ENCODE measurements at places on chromosomes 1 and 21.

DNA sequence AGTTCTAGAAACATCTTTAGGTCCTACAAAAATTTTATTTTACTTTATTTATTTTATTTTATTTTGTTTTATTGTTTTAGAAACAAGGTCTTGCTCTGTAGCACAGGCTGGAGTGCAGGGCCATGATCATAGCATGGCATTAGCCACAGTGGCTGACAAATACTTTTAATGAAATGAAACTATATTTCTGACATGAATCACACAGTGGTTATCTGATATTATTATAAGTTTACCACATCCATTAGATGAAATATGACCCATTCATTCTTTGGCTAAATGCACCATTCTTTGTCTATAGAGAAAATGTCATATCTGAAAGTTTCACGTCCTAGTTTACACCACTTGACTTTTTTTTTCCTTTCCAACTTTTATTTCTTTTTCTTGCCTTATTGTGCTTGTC is 613.4 kb upstream of the ADAMTS5 start:
- DNase-seq, result no peak

GRCh38 chr1:1426496-1427105 is 5.5 kb upstream of the ANKRD65 start:
- no peak for DNase-seq

DNA sequence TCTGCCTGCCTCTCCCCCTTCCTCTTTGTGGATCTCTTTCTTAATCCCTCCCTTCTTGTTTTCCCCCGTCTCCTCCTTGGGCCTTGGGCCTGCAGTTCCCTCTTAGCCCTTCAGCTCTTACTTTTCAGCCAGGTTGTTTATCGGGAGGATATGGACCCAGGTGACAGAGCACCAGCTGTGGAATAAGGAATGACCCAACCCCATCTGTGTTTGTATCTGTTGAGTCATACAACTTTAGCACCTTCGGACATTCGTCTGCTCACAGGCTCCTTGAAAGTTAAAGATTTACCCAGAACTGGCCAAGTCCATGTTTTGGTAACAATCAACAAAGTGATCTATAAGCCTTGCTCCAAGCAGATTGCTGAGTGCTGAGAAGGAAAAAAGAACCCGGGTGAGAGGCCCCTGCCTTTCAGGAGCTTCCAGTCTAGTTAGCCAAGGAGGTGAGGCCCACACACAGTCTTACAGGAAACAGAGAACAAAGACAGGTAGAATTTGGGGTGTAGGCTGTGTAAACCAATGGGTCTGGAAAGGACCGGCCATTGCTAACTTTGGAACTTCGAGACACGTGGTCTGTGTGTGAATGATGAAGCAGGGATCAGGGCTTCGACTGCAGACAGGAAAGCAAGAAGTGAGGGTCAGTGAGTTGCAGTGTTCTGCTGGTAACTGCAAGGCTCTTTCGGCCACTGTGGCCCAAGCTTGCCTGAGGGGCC is 66.7 kb upstream of the F3 start:
- no peak for DNase-seq

- peak; percentile 82 for DNase-seq
Measured at GRCh38 chr1:155277902-155278688, 832 bp downstream of the HCN3 start.

- DNase-seq, result no peak
Measured at GRCh38 chr1:198424441-198424840, 116.0 kb downstream of the ATP6V1G3 start.

DNA sequence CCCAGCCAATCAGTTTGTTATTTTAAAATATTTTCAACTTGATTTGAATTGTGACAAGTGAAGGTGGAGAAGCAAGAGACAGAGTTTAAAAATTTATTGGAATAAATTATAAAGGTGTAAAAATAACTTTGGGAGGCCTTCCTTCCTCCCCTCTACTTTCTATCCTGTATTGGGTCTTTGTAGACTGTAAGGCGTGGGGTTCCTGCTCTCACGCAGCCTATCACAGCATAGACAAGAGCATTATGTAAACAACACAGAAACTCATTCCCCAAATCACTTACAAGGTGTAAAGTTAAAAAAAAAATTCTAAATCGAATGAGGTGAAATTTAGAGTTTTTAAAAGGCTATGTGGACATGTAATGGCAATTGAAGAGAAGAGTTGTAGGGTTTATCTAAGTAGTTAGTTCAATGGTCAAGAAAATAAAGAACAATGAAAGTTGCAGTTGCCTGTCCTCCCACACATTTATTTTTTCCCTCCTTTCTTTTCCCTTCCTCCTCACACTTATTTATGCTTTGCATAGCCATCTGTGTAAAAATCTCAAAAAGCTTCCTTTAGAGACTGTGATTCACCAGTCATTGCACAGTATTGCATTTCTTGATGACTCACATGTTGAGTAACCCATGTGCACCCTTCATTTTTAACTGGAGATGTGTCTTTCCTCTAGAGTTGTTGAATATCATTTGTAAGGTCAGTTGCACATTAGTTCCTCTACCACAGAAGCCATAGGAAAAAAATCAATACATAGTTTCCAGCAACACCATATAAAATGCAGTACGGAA is 242.2 kb downstream of the PTPRC start:
- peak; percentile 59 for DNase-seq

- DNase-seq, result no peak
Measured at GRCh38 chr1:43605766-43606165, 44.2 kb upstream of the KDM4A start.

DNA sequence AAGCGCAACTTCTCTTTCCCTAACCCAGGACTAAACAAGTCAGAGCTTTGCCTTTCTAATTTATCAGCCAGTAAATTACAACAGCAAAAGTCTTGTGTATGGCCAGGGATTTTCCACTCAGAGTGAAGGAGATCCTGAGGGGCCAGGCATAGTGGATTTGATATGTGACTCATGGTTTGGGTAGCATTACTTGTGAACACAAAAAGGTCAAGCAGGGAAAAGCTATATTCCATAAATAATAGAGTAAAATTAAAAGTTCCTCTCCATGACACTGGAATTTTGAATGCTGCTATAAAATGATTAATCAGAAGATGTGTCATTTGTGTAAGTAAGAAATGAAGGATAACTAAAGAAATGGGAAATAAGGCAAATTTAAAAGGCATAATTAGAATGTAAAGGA is 284.8 kb downstream of the HLX start:
- no peak for DNase-seq

DNA sequence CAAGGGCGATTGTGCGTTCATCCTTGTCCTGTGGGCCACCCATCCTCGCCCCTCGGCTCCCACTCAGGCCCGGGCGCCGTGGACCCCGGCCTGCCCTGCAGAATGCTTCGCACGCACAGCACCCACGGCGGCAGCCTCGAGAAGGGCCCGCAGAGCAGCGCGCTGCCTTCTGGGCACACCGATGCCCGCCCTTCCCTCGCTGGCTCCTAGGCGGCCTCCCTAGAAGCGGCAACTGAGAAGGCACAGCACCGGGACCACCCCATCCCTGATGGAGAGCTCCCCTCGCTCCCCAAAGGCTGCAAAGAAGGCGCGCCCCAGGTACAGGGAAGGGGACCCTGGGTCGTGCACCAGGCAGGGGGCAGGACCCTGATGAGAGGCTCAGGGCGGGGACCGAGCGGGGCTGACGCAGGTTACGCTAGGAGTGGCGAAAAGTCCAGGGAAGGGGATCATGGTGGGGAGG is 971 bp downstream of the CAPZB start:
- DNase-seq, result peak; percentile 53

DNA sequence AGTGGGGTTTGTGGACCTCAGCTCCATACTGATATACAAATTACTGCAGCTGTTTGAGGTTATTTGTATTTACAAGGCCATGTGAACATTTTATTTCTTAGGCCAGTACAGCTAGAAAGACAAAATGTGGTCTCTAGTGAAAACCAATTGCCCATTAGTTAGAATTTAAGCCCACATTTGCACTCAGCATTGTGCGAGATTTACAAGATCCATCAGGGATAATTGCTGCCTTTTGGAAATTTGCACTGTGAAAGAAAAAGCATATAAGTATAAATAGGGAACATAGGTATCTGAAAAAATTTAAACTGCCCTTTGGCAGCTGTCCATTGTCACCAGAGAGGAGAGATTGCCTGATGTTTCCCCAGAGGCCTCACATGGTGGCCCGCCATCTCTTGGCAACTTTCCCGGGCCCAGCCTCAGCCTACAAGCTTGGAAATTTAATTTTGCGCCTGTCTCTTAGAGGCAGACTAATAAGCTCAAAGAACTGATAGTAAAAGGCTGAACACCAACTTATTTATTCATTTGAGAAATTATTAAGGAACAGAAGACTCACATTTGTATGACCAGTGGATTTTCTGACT is 120.7 kb downstream of the MAP3K21 start:
- DNase-seq, result no peak

DNA sequence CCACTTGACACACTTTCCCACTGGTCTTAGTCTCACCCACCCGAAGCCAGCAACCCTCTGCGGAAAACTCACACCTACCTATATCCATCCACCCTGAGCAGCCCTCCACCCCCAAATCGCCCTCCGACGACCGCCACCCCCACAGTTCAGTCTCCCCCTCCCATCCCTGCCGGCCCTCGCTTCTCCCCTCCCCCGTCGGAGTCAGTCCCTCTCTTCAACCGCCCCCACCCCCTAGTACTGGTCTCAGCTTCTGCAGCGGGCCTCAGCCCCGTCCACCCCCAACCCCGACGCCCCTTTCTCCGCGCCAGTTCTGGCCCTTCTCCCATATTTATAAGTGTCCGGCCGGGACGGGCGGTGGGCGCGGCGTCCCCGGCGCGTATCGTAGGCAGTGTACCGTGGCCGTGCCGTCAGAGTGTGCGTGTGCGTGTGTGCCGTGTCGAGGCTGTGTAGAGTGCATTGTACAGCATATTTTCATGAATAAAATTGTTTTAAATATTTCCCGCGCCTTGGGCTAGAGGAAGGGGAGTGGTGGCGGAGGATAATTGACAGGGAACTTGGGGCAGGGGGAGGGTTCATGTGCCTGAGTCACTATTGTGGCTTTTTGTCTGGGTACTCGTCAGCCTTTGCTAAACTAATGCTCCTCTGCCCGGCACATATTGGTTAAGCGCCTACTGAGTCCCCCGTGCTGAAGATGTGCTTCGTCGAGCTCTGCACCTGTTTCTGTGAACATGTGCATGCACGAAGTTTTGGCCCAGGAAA is 22.0 kb downstream of the FOXO6 start:
- peak; percentile 60 for DNase-seq

DNA sequence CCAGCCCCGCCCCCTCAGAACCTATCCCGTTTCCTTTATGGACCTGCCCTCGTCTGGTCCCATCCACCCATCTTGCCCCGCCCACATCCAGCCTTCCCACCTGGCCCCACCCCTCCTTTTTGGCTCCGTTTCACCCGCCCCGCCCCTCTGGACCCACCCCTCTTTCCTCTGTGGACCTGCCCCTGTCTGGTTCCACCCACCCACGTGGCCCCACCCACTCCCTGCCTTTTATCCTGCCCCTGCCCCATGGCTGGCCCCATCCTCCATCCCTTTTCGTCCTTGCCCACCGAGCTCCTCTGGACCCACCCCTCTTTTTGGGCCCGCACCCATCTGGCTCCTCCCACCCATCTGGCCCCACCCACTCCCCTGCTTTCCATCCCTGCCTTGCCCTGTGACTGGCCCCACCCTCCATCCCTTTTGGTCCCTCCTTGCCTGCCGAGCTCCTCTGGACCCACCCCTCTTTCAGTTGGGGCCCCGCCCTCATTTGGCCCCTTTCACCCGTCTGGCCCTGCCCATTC is 177.3 kb downstream of the CAMTA1 start:
- DNase-seq, result peak; percentile 64

GRCh38 chr1:43934101-43934985 is 742 bp downstream of the ARTN start:
- DNase-seq, result peak; percentile 88

- no peak for DNase-seq
Measured at GRCh38 chr1:168229893-168230292, 4.1 kb downstream of the SFT2D2 start.

GRCh38 chr1:33429856-33430691 is 821 bp downstream of the PHC2 start:
- peak; percentile 57 for DNase-seq

- no peak for DNase-seq
Measured at GRCh38 chr21:32925098-32925497, 100.6 kb upstream of the OLIG2 start.

- DNase-seq, result peak; percentile 69
Measured at GRCh38 chr1:19112891-19113696, 97.0 kb downstream of the UBR4 start.

DNA sequence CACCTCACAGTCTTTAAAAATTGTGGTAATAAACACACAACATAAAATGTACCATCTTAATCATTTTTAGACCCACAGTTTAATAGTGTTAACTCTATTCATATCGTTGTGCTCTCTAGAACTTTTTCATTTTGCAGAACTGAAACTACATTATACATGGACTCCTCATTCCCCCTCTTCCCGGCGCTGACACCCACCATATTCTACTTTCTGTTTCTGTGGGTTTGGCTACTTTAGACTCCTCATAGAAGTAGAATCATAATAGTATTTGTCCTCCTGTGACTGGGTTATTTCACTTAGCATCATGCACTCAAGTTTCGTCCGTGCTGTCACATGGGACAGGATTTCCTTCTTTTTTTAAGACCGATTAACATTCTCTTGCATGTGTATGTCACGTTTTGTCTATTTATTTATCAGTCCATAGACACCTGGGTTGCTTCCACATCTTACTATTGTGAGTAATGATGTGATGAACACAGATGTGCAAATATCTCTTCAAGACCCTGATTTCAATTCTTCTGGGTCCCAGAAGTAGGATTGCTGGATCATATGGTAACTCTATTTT is 62.9 kb upstream of the TMPRSS2 start:
- no peak for DNase-seq

GRCh38 chr1:86335916-86336315 is 60.2 kb downstream of the ODF2L start:
- no peak for DNase-seq

DNA sequence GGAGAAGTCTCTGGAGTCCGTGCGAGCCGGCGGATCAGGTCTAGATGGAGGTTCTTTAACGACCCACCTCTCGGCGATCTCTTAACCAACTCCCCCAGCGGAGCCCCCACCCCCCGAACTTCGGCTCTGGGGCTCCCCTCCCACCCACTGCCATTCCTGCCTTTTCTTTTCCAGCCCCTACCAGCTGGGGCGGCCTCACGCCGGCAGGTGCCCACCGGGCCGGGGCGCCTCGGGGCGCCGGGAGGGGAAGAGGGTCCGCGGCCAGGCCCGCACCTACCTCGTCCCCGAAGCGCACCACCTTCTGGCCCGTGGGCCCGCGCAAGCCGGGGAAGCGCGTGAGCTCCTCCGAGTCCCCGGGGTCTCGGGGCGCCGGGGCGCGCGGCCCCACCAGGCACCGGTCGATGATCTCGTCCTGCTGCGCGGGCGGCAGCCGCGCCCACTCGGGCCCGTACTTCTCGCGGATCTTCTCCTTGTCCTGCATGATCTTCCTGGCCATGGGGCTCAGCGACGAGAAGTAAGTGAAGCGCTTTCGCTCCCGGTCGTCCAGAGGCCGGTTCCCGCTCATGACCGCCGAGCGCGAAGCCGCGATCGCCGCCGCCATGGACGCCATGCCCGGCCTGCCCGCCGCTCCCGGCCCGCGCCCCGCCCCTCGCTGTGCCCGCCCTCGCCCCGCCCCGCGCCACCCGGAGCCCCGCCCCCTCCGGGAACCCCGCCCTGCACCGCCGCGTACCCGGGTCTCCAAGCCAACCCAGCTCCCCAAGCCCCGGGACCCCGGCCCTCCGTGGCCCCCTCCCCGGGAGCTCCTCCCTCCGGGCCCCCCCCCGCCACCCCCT is at the start of gene C1orf198:
C1orf198 (minus strand) TSS at position 619 of the 833 bp plus-strand sequence; CDS start at position 610, 9 bp downstream.
- DNase-seq, result peak; percentile 65
